Kasumi-1 (cell line): ENCODE measurements at places on chromosomes 5 and 9.

DNA sequence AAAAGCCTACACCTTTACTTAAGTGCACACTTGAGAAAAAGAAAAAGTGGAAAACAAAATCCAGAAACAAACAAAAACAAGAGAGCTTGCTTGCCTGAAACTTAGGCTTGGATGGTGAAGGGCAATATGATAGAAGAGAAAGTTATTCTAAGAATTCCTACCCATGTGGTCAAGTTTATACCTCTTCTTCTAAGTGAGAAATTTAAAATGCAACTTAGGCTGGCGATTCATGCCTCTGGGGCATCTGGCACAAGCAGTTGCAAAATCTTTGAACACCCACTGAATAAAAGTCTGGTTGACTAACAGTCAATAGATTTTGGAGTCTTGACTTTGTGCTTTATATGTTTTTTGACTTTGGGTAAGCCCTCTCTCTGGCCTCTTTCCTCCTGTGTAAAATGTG lies 239.6 kb downstream of the KDM4C start:
- no peak for DNase-seq

DNA sequence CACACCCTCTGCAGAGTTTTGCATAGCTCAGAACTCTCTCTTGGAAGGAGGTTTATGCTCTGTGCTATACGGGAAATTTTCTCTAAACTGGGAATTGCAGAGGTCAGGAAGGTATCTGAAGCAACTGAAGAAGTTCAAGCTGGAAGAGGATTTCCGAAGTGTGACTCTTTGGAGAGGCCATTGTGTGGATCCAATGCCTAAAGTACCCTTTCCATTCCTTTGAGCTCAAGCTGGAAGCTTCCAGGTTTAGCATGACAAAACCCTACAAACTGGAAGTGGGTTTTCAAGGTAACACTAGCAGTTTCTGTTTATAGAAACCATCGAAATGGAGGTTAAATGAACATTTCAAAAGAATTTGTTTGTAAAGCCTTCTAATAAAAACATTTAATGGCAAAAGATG lies 187.1 kb downstream of the CFAP90 start:
- no peak for DNase-seq

GRCh38 chr9:113588242-113588810 lies 124.8 kb downstream of the RGS3 start:
- DNase-seq, result no peak

DNA sequence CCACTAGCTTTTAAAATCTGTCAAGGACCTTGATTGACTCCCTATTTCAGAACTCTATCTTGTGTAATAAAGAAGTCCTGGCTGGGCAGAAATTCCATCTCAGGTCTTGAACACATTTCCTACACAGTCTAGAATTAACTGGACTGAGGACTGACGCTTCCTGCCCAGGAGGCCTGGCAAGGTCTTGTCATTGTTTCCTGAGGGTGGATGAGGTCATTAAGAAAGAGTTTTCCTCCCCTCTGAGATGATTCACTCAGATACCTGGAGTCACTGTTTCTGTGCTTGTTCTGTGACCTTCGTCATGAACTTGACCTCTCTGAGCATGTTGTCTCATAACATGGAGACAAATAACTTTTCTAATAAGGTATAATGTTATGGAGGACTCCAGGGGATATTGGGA lies 10.0 kb downstream of the MTAP start:
- no peak for DNase-seq

GRCh38 chr5:17089001-17089400 lies 128.4 kb upstream of the BASP1 start:
- no peak for DNase-seq

GRCh38 chr5:51821697-51822096 lies 438.4 kb downstream of the ISL1 start:
- no peak for DNase-seq

GRCh38 chr5:56024810-56025150 lies 30.0 kb upstream of the IL6ST start:
- no peak for DNase-seq

DNA sequence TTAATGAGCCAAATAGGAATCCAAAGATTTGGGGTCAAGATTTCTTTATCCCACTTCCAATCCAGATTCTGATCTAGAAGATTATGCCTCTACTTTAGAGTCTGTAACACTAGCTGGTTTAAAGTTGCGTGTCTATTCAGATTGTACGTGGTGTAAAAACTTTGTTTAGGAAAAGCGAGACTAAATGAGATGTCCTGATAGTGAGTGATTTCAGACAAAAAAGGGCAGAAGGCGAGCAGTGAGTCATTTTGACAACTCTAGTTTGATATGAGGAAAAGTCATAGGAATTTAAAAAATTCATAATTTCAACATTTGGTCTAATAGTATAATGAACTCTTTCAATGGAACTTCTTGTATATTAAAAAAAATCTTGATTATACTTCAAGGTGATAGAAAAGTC lies 119.6 kb upstream of the KLF9 start:
- DNase-seq, result no peak

DNA sequence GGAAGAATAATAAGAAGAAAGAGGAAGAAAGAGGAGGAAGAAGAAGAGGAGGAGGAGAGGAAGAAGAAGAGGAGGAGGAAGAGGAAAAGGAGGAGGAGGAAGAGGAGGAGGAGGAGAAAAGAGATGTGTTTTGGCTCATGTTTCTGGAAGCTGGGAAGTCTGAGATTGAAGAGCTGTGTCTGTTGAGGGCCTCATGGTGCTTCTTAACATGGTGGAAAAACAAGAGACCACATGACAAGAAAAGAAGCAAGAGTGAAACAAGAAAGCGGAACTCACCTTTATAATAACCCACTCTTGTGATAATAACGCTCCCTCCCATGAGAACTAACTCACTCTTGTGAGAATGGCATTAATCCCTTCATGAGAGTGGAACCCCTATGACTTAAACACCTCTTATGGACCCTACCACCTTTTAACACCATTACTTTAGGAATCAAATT lies 36.1 kb upstream of the RANBP6 start:
- no peak for DNase-seq

GRCh38 chr9:5698810-5699556 lies 70.1 kb downstream of the RIC1 start:
- no peak for DNase-seq

GRCh38 chr5:9562141-9562540 lies 16.3 kb upstream of the SEMA5A start:
- no peak for DNase-seq

GRCh38 chr9:89985068-89985467 lies 380.3 kb downstream of the GADD45G start:
- no peak for DNase-seq

DNA sequence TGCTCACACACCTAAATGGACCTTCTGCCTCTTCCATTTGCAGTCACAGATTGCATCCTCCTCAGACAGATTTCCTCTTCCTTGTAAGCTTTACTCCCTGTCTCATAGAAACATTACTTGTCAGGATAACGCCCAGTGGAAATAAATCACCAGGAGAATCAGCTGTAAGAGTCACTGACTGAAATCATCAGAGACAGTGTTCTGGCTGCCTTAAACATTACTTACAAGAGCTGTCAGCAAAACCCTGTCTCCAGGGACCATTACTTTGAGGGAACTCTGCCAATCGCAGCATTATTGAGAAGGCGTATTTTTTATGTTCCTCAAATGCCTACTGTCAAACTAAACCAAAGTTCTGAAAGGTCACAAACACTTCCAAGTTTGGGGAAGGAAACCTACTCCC lies 5.9 kb downstream of the DPYSL3 start:
- DNase-seq, result no peak

DNA sequence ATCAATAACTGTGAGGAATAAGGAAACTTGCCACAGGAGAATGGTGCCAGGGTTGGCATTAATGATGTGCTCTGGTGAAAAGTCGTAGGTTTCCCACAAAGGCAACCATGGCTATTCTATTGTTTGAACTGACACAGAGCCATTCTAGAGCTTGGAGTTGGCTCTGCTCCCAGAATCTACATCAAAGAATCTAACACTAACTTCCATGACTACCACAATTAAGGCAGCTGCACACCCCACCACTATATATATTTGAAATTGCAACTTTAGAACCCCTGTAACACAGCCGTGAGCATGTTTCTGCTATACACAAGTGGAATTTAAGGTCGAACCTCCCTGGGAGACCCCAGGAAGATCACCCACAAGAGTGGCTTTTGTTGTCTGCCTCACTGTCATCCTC lies 89.7 kb upstream of the CCDC152 start:
- no peak for DNase-seq

GRCh38 chr5:132176521-132176945 lies 51.1 kb downstream of the P4HA2 start:
- DNase-seq, result peak; percentile 25

DNA sequence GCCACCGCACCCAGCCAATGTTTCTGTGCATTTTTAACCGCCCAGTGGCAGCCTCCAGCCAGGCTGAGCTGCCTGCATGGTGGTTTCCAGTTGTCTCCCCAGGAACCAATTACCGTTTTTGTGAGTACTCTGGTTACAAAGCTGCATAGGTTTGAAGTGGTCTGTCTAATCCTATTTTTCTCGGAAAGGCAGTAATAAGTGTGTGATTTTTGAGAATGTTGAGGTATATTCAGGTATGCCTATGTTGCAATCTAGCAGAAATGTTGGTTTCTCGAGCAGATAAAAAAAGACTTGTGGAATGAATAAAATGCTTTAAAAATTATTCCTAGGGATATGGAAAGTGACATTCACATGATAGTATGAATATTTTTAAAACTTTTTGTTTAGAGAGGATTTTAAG lies 41.5 kb upstream of the ANKH start:
- no peak for DNase-seq

DNA sequence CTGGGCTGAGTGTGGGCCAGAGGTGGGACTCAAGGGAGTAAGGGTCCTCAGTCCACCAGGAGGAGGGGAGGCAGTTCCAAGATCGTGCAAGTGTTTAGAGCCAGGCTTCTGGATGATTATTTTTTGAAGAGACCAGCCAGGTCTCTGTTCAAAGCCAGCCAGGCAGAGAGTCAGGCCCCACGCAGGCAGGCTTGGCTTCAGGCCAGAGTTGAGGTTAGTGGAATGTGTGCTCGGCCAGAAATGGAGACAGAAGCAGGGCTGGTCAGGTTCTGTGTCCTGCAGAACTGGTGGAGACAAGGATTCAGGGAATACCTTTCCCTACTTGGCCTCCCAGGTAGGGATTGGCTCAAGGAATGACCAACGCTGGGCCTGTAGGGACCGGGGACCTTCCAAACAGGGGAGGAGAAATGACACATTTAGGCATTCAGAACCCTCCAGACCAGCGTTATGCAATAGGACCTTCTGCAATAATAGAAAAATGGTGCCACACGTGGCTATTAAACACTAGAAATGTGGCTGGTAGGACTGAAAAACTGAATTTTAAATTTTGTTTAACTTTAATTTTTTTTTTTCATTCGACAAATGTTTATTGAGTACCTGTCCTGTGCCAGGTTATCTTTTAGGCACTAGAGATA lies 106.2 kb downstream of the CMYA5 start:
- no peak for DNase-seq

DNA sequence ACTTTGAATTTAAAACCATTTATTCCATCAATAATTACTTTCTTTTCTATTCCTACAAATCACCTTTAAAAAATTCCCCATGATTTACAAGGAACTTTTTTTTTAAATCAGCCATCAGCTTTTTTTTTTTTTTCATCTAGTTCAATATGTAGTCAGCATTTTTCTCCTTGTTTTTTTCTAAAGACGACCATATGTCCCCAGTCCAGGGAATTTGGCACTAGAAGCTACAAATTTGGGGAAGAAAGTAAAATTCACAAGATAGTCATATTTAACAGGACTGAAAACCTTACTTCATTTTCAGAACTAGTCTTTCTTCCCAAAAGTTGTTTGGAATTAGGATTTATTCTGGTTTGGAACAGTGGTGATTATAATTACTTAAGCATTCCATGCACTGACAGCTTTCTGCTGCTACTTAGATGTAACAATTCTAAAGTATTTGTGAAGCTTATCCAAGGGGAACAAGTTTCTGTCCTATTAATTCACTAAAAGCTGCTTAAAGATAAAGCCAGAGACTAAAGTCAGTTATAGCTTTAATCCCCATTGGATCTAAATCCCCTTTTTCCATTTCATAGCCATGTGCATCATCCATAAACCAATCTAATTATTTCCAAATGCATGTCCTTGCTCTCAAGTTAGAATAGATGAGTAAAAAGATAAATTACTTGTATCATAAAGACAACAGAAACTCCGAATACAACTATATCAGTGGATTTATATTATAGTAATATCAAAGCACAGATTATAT lies 7.4 kb upstream of the SNCAIP start:
- no peak for DNase-seq

GRCh38 chr5:22665801-22666200 lies 187.3 kb downstream of the CDH12 start:
- no peak for DNase-seq

- DNase-seq, result no peak
These were observed 5.5 kb upstream of the CAMLG start for GRCh38 chr5:134732819-134733218.

DNA sequence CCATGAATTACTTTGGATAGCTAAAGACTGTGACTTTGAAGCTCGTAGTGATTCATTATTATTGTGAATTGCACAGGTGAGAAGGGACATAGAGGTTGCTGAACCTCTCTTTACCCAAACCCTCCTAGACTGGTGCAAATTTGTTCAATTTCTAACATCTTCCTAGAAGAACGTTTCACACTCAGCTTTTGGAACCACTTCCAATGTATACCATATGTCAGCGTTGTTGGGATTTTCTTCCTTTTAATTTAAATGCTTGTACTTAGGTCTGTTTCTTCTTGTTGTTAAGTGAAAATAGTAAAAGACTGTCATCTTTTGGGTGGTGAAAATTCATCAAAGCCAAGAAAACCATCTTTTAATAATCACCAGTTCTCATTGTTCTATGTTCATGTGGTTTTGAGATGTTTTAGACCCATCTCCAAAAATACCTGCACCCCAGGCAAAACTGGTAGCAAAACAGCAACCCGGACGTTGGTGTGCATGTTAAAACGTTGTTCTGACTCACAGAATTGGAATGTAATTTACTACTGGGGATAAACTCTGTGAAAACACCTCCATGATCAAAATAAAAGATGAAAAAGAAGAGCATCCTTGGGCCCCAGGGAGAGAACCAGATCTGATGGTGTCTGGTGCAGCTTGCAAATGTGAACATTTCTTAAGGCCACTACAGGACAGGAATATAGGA lies 238.3 kb downstream of the NPR3 start:
- no peak for DNase-seq

GRCh38 chr5:97131921-97132320 lies 10.5 kb downstream of the LIX1 start:
- DNase-seq, result no peak
